ENCODE measurements at places on chromosomes 1 and 21. TPM values are rescaled to one million over a fixed set of nuclear protein-coding genes. Genes with fewer than 3 reads are reported as not detected.

Gene AMPD1
- not detected for total RNA-seq

Gene MIGA1
- 7.5 TPM for total RNA-seq

Gene PMF1
- 60.2 TPM for total RNA-seq

Gene C8B
- not detected for total RNA-seq

Gene OR2L2
- not detected for total RNA-seq

Gene LIN28A
- total RNA-seq = not detected

Gene GCSAML
- total RNA-seq = not detected

Gene PLA2G2C
- total RNA-seq = not detected
